ENCODE measurements at places on chromosomes 5 and 9.

- H3K36me3 ChIP-seq, result no peaks in the 10 kb centered on the region
- H3K27ac ChIP-seq, result no peak overlapping the region
- no peaks in the 10 kb centered on the region for H3K4me1 ChIP-seq
- no peak for DNase-seq
- no peaks in the 10 kb centered on the region for H3K27me3 ChIP-seq
Observed at GRCh38 chr9:26723486-26723885, 169.1 kb downstream of the CAAP1 start.

DNA sequence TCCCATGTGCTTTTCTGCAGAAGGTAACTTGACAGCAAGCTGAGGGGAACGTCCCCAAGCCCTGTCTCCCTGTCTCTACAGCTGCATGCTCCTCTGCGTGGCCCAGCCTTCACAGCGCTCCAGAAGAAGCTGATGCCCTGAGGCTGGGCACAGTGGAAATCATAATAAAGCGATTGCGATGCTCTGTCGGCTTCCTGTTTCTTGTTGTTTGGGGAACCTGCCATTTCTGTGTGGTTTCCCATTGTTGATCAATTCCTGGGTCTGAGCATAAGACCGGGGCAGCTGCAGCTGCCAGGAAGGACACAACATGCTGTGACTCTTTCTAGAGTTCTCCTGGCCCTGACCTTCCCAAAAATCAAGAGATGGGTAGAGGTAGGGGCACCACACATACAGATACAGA lies 7.2 kb upstream of the DNAJB5 start:
- DNase-seq, result no peak
- H3K36me3 ChIP-seq, result no peaks in the 10 kb centered on the region
- no peak overlapping the region for H3K27ac ChIP-seq
- no peak overlapping the region for H3K4me3 ChIP-seq

GRCh38 chr5:74665816-74666215 lies 19.2 kb upstream of the HEXB start:
- no peak for DNase-seq
- no peaks in the 10 kb centered on the region for H3K4me1 ChIP-seq
- H3K27ac ChIP-seq, result no peak overlapping the region
- H3K27me3 ChIP-seq, result no peaks in the 10 kb centered on the region
- no peak overlapping the region for H3K4me3 ChIP-seq
- no peaks in the 10 kb centered on the region for H3K36me3 ChIP-seq

- no peaks in the 10 kb centered on the region for H3K36me3 ChIP-seq
- peaks cover 5% of the 10 kb centered on the region for H3K27me3 ChIP-seq
- peaks cover 13% of the 10 kb centered on the region for H3K4me1 ChIP-seq
- DNase-seq, result no peak
- H3K4me3 ChIP-seq, result no peak within 1 kb of the TSS
- H3K27ac ChIP-seq, result no peak within 1 kb of the TSS
Observed at GRCh38 chr5:73120222-73121118, at the start of gene TMEM171. TMEM171 (plus strand) TSS chr5:73120575; CDS start chr5:73123374, 2,799 bp downstream.
